ENCODE measurements at places on chromosomes 5 and 9. TPM values are rescaled to one million over a fixed set of nuclear protein-coding genes. Genes with fewer than 3 reads are reported as not detected.

The ZNF300 gene
- 8.6 TPM for polyA plus RNA-seq

The TMC1 gene
- not detected for polyA plus RNA-seq

The PCDHGC5 gene
- 0.61 TPM for polyA plus RNA-seq

The UQCRQ gene
- 216 TPM for polyA plus RNA-seq

The C1QTNF2 gene
- 0.38 TPM for polyA plus RNA-seq

The RFK gene
- 5.8 TPM for polyA plus RNA-seq

The FOXD4L4 gene
- polyA plus RNA-seq, result 0.08 TPM

The PDE6A gene
- not detected for polyA plus RNA-seq

The PCDHB5 gene
- 2.3 TPM for polyA plus RNA-seq

The ARRDC1 gene
- polyA plus RNA-seq, result 117 TPM

The SLC25A48 gene
- polyA plus RNA-seq, result 3.2 TPM

The PCDHA13 gene
- polyA plus RNA-seq, result 0.27 TPM

The SMIM33 gene
- not detected for polyA plus RNA-seq

Measured in pancreas (tissue), 10 donors.